RWPE1 (cell line): ENCODE measurements at places on chromosomes 12 and 14.
A peak's percentile ranks its signal among the peaks of the same experiment; 100 is the strongest.

DNA sequence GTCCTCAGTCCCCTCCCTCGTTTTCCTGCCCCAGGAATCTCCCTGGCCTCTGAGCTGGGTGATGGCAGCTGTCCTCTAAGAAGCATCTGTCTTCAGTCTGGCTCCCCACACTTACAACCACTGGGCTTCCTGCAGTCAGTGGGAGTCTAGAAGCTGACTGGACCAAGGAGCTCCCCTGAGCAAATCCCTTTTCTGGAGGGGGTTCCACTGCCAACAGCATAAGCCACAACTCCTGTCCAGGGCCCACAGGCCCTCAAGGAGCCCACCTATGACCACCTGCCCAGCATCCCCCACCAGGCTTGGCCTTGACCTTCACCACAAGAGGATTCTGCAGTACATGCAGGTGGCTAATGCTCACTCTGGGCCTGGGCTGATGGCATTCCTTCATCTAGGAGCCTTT lies 4.1 kb downstream of the RDH16 start:
- no peak for DNase-seq

GRCh38 chr12:32902287-32902997 lies 5.9 kb upstream of the PKP2 start:
- DNase-seq = no peak

DNA sequence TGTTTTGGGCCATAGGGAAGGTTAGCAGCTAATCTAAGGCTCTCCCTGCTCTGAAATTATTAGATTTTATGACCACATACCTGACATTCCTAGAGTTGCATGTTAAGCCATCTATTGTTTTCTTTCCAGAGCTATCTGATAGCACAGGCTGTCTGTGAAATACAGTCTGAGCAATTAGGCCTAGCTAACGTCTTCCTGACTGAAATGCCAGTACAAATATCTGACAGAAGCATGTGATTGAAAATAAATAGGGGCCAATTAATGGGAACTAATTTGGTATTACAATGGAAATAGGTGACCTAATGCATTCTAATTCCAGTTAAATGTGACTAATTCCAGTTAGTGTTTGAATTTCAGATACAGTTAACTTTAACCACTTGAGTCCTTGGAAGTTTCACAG lies 115.2 kb downstream of the C12orf75 start:
- DNase-seq = peak; percentile 33

GRCh38 chr14:55780156-55780946 lies 200.3 kb downstream of the KTN1 start:
- peak; percentile 76 for DNase-seq

GRCh38 chr12:123533672-123534643 lies at the start of gene RILPL1:
Gene RILPL1, minus strand, starts transcription at chr12:123533719. Its CDS starts 237 bp downstream, at chr12:123533482.
- no peak for DNase-seq

- no peak for DNase-seq
Measured at GRCh38 chr12:72380441-72380840, 108.3 kb downstream of the TRHDE start.

DNA sequence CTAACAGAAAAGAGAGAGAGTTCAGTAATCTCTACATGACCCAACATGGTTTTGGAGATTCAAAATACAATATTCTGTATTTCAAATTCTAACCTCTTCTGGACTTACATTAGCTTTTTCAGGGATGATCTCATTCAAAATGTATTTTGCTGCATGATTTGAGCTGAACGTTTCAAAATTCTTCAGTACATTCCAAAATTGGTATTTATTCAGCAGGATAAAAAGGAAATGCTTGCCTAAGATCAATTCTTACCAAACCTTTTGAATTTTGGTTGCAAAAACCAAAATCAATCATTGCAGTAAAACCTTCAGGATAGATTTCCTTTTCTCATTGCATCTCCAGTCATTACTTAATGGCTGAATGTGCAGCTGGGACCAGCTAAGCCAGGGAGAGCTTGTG lies 1761.3 kb upstream of the SEL1L start:
- no peak for DNase-seq

DNA sequence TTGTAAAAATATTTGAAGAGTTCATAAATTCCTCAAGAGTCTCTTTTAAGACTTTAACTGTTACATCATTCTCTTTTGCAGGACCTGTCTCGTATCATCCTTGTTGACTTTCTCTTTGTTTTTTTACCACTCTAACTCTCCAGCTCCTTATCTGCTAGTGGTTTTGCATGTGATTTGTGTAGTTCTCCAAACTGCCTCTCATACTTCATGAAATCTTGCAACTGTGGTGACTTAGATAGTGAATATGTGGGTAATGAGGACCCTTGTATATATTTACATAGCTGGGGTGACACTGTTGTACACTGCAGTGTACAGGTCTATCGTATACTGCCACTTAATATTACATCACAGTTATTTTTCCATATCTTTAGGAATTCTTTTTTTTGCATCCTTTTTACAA lies 40.2 kb upstream of the EMP1 start:
- no peak for DNase-seq

DNA sequence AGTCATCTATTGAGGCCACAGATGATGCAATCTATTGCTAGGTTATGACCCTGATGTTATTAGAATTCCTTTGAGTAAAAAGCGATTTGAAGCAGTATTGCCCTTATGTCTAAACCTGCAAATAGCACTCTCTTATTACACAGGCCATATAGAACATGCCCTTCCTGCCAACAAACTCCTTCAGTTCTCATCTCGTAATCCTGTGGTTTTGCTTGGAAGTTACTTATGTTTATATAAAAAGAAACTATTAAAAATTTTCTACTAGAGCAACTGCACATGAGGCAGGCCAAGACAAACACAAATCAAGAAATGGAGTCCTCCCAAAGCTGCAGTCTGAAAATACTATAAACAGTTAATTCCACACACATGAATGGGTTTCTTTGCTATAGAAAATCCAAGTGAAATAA lies 1200.2 kb downstream of the LRFN5 start:
- no peak for DNase-seq

DNA sequence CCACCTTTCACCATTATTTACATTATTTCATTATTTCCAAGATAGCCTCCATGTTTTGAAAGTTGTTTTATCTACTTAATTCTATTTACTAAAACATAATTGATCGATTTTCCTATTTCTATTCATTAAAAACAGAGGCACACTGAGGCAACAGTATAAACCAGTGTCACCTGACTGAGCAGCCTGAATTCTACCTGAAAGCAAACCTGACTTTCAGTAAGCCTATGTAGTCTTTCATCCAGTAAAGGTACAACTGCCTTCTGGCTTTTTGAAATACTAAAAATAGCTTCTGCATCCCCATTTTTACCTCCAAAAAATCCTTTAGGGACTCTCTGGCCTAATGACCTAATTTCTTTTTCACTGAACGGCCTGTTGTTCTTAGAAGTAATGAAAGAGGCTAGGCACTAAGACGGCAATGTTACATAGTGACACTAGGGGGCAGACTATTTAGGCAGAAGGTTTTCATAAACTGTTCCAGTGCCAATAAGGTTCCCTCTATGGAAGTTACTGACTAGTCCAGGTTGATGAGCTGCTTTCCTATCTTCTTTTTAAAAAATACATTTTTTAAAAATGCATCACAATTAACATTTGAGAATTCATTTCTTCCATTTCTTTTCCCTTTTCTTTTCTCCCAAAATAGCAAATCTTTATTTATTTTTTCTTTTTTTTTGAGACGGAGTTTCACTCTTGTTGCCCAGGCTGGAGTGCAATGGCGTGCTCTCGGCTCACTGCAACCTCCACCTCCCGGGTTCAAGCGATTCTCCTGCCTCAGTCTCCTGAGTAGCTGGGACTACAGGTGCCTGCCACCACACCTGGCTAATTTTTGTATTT lies 17.5 kb downstream of the ANAPC5 start:
- peak; percentile 62 for DNase-seq

GRCh38 chr14:100691395-100692056 lies 35.2 kb upstream of the DLK1 start:
- peak; percentile 57 for DNase-seq

DNA sequence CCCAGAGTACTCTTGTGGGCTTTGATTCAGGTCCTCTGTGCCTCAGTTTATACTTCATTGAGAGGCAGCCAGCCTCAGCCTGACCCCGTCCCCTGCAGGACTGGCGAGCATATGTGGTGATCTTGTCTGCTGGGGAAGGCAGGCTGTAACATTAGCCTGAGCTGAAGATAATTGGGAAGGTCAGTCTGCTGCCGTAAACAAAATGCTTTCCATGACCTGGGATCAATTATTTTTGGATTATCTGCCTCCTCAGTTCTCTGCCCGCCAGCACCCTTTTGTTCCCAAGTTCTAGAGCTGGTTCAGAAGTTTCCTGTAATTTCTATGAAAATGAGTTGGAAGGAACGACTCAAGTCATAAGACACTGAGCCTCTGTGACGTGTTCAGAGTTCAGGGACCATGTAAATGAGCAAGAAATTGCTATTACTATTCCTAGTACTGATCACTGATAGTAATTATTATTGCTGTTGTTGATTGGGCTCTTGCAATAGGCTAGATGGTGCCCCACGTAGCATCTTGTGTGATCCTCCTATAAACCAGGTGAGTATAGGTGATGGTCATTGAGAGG lies 4.5 kb downstream of the ORAI1 start:
- DNase-seq = no peak

DNA sequence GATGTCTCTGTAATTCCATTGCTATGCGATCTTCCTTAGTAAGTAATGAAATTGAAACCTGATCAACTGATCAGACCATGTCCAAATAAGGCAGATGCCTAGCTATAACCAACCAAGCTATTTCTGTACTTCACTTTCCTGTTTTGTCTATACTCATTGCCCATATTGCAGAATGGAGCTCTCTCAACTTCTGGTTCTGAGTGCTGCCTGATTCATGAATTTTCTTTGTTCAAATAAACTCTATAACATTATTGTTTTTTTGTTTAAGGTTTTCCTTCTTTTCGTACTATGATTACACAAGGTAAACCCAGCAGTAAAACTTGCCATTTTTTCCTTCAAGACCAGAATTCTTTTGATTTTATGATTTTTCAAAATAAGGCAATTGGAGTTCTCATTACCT lies 16.3 kb downstream of the COX16 start:
- no peak for DNase-seq

DNA sequence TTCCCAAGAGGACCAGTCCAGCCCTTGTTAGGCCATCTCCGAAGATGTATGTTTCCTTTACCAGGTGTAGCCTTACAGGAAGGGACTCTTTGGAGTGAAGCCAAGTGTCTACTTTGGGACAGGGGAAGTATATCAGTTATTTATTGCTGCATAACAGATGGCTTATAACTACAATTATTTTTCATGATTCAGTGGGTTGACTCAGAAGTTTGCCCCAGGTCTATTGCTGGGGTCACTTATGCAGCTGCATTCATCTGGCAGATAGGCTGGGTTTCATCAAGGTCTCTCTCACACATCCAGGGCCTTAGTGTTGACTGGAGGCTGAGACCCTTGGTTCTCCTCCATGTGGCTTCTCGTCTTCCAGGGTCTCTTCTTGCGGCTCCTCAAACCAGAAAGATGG lies 170.1 kb downstream of the NRXN3 start:
- no peak for DNase-seq

- no peak for DNase-seq
Measured at GRCh38 chr12:31016057-31016456, 57.6 kb upstream of the DDX11 start.

DNA sequence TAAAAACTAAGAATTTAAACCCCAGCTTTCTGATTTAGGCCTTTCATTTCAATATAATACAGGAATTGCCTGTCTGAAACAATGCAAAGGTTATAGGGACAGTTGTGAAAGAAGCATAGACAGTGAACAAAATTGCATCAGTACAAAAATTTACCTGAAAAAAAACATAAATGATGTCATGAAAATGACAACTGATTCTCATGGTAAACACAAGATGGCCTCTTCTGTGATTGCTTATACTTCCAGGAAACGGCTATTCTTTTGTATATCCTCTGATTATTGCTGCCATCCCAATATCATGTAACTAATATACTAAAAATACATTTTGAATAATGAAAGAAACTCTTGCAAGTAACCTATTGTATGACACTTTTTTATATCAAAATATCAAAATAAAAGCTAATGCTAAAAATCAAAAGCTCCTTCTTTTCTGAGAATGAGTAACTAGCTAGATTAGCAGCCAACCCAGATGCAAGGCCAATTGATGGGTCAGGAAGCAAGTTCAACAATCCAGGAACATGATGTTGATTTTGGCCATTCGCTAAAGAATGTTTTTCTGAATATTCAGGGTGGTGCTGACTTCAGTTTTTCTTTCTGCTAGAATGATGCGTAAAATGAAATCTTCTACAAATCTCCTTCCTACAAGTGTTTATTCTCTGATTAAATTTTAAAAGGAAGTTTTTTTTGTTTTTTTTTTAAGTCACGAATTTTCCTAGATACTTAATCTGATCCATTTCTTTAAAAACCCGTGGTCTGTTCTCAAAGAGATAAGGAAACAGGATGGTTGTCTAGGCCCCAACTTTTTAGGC lies 83.6 kb downstream of the ALX1 start:
- DNase-seq = no peak

GRCh38 chr14:24312736-24313507 lies 1.6 kb downstream of the LTB4R start:
- no peak for DNase-seq

DNA sequence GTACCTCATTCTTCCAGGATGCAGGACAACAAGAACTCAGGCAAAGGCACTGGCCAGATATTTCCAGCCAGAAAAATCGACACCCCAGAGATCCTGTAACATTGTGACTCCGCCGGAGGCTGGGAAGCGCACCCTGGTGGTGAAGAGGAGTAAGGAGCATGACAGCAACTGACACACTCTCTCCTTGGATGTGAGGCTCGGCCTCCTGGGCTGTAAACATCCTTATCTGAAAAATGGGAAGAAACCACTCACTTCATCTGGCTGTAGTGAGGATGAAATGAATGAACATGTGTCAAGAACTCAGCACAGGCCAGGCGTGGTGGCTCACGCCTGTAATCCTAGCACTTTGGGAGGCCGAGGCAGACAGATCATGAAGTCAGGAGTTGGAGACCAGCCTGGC lies 27.5 kb downstream of the TCHP start:
- DNase-seq = peak; percentile 46

GRCh38 chr12:89370850-89371249 lies 18.5 kb upstream of the DUSP6 start:
- DNase-seq = peak; percentile 94

GRCh38 chr14:53874704-53875103 lies 81.9 kb downstream of the BMP4 start:
- no peak for DNase-seq

GRCh38 chr12:6574576-6575295 lies 6.6 kb upstream of the NOP2 start:
- no peak for DNase-seq

- no peak for DNase-seq
Measured at GRCh38 chr12:61095111-61095510, 1165.1 kb upstream of the USP15 start.

DNA sequence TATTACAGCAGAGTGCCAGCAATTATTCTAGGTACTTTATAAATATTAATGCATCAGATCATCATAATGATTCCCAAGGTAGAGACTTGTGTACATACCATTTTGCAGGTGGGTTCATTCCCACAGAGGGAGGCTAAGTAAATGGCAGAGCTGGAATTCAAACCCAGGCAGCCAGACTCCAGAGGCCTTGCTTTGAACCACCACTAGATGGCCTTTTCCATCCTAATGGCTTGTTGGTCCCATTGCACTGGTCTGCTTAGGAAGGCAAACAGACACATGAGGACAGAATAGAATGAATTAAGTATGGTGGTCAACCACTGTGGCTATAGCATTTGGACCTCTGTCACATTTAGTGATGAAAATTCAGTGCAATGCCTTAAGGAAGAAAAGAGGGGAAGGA lies 158.7 kb downstream of the METTL25 start:
- DNase-seq = no peak
